ENCODE measurements at places on chromosomes 3 and 15.
A peak's percentile ranks its signal among the peaks of the same experiment; 100 is the strongest.

DNA sequence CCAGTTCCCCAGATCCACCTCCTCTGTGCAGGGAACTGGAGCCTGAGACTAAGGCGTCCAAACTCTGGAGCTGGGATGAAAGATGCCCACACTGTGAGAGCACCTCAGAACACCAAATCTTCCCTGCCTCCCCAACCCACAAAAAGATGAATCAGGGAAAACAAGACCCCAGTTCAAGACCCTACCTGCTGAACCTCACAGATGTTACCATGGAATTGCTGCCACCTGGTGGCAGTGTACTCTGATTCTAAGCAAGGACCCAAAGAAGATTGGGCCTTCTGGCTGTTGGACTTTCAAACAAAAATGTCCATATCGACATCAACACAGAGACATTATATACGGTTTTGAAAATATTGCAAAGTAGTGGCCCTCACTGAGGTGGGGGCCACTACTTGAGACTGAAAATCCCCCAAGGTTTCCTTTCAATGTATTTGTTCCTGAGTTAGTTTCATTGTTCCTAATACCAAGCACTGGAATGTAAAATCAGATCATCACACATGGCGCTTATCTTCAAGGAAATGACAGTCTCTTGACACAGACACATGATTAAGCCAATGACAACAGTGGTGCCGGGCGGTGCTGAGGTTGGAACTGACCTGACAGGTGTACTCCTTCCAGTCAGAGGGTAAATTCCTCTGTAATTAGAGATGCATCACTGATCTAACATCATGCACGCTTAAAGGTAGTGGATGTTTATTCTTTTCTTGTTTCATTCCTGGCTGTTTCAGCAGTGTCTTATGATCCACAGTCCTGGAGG lies 67.6 kb downstream of the SLC6A11 start:
- no peak for DNase-seq

- no peak for DNase-seq
Measured at GRCh38 chr3:54871867-54872266, 56.0 kb downstream of the LRTM1 start.

- DNase-seq: no peak
Measured at GRCh38 chr3:124680521-124680920, 49.7 kb upstream of the UMPS start.

- DNase-seq: peak; percentile 72
Measured at GRCh38 chr3:99875929-99876841, 58.5 kb downstream of the CMSS1 start.

- no peak for DNase-seq
Measured at GRCh38 chr3:43997316-43997715, 244.4 kb upstream of the TOPAZ1 start.

GRCh38 chr3:23761440-23761896 lies 44.3 kb upstream of the UBE2E1 start:
- no peak for DNase-seq

GRCh38 chr3:44099566-44100297 lies 142.0 kb upstream of the TOPAZ1 start:
- no peak for DNase-seq

DNA sequence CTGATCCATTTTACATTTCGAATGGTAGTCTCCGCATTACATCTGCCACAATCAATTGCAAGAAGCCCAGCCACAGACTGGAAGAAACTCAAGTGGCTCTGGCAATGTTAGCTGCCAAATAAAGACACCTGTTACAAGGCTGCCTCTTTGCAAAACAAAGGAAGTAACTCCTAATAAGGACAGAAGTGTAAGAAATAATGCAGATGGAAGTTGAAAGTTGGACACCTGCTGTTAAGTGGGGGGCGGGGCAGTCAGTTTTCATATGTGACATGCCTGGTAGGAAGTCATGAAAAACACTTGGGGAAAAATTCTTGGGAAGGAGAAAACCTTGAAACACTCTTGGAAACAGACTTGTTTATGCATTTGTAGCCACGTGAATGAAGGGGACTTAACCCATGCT lies 54.1 kb upstream of the ATP2C1 start:
- DNase-seq: no peak

DNA sequence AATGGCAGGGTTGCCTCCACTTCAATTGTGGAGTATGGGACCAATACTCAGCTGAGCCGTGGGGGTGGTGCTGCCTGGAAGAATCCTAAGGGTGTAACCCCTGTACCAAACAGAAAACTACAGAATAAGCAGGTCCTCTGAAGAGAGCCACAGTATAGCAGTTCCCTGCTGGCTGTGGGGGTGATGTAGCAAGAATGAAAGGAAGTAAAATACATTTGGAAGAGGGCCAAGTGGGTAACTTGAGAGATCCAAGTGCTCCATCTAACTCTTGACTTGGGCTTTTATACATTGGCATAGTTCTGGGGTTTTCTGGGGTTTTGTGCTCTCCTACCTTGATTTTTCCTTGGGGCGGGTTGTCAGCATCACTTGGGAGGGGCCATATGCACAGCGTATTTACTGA lies 341.4 kb downstream of the OTOL1 start:
- no peak for DNase-seq

DNA sequence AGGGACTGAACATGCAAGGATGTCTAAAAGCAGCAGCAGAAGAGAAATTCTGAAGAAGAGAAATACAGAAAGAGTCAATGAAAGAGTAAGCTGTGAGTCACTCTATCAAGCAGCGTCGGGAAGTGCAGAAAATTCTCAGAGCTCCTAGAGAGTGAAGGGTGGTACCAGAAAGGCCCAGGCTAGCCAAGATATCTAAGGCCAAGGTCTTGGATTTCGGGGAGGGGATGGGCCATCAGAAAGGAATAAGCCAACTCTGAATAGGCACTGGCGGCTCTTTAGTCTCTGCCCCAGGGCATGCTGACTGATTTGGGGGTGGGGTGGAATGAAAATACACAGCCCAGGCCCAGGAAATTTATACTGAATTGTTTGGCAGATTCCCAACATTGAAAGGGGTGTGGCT lies 70.8 kb downstream of the GPR156 start:
- DNase-seq: no peak

DNA sequence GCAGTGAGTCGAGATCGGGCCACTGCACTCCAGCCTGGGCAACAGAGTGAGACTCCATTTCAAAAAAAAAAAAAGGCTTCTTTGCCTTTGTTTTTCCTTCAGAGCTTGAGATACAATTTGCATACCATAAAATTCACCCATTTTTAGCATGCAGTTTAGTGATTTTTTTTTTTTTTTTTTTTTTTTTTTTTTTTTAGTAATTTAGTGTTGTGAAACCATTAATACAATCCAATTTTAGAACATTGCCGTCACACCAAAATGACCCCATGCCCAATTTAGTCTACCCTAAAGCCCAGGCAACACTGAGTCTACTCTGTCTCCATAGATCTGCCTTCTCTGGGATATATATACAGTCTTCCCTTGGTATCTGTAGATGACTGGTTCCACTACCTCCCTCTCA lies 61.1 kb downstream of the USP50 start:
- no peak for DNase-seq

GRCh38 chr15:56325186-56325585 lies 40.0 kb upstream of the TEX9 start:
- DNase-seq: no peak

- DNase-seq: no peak
Measured at GRCh38 chr15:29461877-29462276, 192.3 kb upstream of the NSMCE3 start.

GRCh38 chr15:41445399-41445798 lies 28.5 kb downstream of the RTF1 start:
- DNase-seq: no peak

- DNase-seq: no peak
Measured at GRCh38 chr3:16849795-16850194, 35.0 kb upstream of the PLCL2 start.

- DNase-seq: no peak
Measured at GRCh38 chr3:62090066-62090465, 283.3 kb downstream of the FEZF2 start.

DNA sequence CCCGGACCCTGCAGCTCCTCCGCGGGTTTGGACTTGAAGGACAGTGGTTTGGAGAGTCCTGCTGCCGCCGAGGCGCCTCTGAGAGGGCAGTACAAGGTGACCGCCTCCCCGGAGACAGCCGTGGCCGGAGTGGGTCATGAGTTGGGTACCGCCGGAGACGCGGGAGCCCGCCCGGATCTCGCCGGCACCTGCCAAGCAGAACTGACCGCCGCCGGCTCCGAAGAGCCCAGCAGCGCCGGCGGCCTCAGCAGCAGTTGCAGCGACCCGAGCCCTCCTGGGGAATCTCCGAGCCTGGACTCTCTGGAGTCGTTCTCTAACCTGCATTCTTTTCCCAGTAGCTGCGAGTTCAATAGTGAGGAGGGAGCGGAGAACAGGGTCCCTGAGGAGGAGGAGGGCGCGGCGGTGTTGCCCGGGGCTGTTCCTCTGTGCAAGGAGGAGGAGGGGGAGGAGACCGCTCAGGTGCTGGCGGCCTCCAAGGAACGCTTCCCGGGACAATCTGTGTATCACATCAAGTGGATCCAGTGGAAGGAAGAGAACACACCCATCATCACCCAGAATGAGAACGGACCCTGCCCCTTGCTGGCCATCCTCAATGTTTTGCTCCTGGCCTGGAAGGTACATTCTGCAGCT lies 634 bp downstream of the MINDY2 start:
- no peak for DNase-seq

DNA sequence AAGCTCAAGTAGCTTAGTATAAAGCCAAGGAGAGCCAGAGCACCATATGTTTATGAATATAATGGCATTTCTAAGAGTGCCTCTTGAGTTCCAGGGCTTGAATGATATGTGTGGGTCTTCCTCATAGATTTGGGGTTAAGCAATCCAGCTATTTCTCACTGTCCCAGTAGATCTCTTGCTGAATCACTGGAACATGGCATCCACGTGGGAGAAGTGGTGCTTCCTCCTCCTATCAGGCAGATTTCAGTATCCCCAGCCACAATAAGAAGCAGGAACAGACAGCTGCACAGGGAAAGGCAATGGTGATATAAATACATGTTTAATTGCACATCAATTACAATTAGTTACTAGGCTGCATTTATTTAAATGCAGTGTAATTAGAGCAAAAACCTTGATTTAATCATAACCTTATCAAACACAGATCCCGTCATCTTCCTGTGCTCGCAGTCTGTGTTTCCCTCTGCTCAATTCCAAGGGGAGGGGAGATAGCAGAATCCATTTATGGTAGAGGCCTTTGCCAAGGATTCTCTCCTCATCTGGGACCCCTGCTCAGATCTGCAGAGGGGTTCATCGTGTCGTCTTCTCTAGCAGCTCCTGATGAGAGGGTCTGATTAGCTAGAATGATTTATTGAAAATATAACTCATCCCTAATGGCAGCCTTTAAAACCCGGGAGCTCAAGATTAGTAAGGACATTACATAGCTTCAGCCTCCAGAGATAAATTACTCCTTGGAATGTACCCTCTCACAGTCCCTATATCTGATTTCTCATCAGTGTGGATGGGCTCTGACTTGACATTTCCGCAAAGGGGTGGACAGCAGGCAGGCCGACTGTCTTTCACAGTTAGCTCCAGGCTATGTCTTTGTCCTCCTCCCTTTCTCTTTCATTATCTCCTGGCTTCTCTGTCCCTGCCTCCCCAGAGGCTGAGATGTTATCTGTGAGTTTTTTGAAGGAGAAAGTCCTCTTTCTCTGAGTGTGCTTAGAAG lies 775.9 kb downstream of the AGBL1 start:
- DNase-seq: no peak

GRCh38 chr3:102129760-102130608 lies 280.7 kb downstream of the NFKBIZ start:
- DNase-seq: no peak

DNA sequence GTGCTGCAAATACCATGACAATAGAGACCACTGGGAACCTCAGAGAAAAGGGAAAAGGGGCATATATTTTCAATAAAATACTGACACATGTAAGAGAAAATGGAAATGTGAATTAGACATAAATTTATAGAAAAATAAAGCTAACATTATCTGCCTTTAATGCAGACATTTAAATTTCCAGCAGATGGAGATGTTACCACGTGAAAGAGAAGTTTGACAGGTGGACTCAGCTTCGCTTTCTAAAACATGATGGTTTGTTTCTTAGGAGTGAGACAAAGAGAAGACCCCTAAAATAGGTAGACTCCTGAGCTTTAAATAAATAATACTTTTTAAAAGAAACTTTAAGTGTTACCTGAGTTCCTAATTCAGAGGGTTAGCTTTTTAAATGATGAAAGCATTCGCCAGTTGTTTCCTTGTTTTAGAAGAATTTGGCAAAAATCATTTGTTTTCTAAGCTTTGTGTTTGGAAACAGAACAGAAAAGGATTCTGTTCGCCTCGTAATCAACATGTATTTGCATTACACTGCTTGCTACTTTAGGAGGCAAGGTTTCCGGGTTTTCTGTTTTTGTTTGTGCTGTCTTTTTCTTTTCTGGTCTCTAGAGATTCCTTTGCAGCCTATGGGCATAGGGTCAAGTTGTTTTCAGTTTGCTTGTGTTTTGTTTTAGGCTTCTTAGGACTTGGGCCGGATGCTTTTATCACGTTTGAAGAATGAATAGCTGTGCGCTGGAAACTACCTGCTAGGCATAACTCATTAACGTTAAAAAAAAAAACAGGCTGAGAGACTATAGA lies 271.4 kb downstream of the THSD4 start:
- no peak for DNase-seq

GRCh38 chr3:197896421-197896820 lies 53.6 kb upstream of the RPL35A start:
- no peak for DNase-seq

DNA sequence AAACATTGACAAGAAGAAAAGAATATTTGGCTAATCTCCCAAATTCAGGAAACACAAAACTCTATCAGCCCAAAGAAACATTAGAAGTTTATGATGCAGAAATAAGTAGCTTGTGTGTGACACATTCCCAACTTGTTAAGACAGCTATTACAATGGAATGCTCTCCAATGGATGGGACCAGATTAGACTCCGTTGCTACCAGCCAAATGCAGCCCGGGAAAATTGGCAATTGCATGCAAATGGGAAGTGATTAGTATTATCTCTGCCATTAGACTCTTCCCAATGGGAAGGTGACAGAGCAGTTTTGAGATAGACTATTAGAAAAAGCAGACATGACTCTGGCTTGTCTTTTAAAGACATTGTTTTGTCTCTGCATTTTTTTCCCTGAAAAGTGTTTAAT lies 37.4 kb upstream of the KCNMB2 start:
- DNase-seq: no peak

DNA sequence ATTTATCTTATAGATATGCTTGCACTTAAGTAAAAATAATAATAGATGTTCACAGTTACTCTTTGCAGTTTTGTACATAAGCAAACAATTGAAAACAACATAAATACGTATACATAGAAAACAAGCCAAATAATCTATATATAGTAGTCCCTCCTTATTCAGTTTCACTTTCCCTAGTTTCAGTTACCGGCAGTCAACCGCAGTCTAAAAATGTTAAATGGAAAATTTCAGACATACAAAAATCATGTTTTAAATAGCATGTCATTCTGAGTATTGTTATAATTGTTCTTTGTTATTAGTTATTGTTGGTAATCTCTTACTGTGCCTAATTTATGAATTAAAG lies 262.0 kb downstream of the CGGBP1 start:
- no peak for DNase-seq

DNA sequence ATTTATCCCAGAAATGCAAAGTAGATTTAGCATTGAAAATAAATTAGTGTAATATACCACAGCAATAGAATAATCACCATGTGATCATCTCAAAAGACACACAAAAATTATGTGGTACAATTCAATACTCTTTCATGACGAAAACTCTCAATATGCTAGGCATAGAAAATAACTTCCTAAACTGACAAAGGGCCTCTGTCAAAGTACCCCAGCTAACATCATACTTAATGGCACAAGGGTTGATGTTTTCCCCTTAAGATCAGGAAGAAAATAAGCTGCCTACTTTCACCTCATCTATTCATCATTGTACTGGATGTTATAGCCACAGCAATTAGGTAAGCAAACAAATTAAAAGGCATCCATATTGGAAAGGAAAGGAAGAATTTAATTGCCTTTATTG lies 22.7 kb upstream of the NIPA2 start:
- DNase-seq: no peak

GRCh38 chr3:185280572-185281365 lies 26.9 kb upstream of the EHHADH start:
- DNase-seq: no peak

Measured in left lobe of liver (tissue), 2 donors.